ENCODE measurements at places on chromosomes 7 and 10.

- DNase-seq: no peak
Observed at GRCh38 chr10:86446987-86447386, 74.6 kb downstream of the WAPL start.

DNA sequence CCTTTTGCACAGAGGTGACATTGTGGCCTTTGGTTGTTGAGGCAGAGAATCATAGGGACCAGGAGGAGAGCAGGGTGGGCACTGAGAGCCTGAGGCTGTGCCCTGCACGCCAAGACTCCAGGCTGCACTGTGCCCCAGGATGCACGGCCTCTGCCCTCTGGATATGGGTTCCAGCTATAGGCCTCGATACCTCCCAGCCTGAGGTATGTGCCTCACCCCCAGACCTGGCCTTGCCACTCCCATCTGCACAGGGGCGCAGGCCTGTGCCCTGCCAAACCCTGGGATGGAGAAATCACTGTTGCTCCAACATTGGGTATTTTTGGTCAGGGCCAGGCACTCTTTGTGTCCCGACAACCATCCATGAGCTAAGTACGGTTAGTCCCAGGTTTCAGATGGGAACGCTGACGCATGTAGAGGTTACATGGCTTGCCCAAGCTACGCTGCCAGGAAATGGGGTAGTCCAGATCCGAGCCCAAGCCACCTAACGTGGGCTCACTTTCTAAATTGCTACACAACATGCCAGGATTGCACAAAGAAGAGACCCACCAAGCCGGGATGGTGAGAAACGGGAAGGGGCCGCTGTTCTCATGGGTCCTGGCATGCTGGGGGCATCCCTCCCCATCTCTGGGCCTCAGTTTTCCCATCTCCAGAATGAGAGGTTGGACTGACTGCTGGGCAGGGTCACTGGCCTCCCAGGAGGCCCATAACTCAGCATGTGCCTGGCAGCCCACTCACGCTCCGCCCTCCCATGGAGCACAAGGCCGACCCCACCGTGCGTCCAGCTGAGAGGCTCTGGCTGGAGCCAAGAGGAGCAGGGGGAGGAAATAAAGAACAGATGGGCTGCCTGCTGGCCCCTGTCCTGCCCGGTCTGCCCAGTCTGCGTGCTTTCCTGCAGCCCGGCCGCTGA lies 44.2 kb downstream of the ZCCHC24 start:
- no peak for DNase-seq

DNA sequence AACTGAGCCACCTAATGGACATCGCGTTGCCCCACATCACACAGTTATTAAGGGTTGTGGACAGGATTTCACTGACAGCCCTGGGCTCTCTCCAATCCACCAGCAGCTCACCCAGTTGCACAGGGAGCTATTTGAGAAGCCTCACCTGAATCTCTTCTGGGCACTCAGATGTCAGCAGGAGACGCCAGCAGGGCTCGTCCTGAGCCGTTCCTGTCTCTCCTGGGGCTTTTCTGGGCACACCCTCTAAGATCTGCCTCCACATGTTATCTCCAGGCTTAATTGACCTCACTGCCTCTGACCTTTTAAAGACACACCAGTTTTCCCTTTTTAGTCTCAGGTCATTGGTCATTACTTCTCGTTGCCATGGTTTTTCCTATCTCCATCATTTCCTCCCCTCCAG lies 63.0 kb downstream of the GRID1 start:
- no peak for DNase-seq

DNA sequence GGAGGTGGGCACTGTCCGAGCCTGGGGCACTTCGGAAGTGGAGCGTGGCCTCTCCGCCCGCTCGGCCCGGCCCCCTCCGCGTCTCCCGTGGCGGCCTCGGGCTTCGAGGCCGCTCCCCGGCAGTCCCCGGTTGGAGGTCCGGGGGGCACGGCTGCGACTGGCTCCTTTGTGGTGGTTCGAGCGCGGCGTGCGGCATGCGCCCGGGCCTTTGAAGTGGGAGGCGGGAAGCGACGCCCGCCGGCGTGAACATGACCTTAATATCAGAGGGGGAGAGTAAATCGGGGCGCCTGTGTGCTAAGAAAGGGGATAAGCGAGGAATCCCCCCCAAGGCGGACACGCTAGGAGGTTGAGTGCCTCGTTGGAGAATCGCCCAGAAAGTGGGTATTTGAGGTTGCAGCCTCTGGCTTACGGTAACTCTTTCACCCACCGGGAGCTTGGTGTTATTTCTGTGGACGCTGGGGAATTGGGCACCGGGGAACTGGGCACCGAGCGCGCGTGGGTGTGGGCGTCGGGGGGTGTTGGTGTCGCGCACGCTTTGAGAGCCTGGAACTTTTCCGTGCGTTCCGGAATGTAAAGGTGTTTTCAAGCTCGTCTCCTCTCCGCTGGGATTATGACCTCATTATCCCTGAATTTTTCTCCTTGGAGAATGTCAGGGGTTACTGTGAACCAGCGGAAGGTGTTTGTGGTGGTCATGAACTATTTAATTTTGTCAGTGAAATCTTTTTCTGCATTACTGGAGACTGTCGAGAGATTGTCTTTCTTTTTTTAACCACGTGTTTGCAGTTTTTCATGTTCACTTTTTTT lies 660 bp downstream of the SUV39H2 start:
- DNase-seq: peak; percentile 0

DNA sequence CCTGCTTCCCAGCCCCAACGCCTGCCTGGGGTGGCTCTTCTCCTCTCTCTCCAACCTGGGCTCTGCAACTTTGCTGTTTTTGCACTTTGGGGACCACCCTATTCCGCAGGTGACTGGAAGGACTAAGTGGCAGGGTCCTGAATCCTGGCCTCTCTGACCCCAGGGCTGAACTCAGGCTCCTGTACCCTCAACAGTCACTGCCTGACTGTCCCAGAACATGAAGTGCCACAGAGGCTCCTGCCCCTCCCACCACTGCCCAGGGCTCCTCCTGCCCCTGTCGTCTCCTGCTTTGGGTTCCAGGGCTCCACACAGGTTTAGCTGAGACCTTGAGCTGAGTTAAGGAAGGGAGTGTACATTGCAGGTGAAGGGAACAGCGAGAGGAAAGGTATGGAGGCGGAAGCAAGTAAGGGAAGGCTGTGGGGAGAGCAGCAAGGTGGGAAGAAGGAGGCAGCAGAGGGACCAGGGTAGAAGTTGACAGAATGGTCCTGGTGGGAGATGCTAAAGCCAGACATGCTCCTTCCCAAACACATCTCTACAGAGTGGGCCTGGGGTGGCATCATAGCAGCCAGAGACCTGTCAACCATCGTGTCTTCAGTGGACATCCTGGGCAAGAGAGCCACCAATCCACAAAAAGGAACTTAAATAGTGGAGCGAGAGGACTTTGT lies 5.7 kb upstream of the GRID1 start:
- no peak for DNase-seq

GRCh38 chr7:55170335-55171069 lies 151.7 kb downstream of the EGFR start:
- no peak for DNase-seq

DNA sequence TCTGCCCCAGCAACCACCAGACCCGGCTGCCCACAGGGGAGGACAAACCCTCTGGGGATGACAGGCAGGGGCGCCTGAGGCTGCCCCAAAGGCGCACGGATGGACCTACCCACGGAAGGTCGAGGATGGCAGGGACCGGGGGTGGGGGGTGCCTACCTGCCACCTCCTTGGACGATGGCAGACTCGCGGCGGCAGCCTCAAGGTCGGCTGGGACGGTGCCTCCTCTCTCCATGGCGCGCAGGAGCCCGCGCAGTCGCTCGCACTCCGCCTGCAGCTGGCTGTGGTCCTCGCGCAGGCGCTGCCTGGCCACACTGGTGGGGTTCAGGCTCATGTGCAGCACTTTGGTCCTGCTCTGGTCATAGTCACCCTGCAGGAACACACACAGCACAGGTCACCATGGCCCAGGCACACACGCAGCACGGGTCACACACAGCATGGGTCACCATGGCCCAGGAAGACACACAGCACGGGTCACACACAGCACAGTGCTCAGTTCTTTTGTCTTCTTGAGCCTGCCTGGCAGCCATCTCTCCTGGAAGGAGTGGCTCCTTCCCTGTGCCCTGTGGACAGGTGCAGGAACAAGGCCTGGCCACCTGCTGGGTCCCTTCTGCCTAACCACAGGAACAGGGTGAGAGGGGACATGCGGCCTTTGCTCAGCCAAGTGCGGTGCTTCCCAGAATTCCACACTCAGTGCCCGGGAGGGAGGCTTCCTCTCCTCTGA lies 266.6 kb downstream of the ELFN1 start:
- DNase-seq: no peak

DNA sequence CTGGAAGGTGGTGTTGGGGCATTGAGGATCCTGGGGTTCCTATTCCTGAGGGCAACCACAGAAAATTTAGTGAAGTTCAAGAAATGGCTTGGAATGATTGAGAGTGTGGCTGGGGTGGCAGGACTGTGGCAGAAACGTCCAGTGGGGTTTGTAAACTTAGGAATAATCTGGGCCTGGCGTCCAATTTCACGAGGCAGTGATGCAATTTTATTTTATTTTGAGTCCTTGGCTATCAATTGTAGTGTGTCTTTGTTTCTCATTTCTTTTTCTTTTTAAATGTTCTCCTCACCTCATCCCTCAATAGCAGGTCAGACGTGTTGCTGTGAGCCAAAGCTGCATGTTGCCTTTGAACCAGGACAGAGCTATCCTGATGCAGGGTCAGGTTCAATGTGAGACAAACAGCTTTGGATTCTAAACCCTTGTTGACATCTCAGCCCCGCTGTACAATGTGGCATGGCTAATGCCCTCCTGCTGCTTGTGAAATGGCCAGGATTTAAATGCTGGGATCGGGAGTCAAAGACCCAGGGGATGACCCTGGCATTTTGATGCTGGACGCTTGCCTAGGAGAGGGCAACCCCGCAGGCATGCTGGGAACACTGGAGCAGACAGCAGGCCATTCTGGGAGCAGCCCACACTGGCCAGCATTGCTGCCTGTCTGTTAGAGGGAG lies 64.8 kb downstream of the RBM20 start:
- no peak for DNase-seq

GRCh38 chr10:37703114-37703513 lies 154.3 kb downstream of the ZNF248 start:
- no peak for DNase-seq

DNA sequence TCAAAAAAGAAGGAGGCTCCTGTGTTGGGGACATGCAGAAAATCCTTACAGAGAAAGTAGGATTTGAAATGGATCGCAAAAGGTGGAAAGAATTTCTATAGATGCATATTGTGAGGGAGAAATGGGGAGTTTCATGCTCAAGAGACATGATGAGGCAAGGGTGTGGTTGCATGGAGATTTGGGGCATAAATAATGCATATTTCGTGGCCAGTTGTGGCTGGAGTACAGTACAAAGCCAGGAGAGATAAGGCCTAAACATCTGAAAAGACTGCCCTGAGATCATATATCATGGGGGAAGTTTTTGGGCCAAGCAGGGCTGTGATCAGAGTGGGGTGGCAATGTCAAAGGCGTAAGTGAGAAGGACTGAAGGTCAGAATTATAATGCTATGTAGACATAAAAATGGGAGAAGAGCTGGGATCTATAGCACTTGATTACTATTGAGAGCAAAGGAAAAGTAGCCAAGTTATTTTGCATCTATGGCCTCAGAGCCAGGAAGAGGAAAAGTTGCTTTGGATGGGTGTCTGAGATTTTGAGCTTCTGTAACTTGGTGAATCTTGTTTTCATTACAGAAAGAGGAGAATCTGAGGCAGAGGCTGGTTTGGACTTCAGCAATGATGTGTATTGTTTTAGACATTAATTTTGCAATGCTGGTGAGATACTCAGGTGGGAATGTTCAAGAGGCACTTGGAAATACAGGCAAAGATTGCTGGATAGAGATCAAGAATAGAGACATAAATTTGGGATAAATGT lies 166.6 kb downstream of the INHBA start:
- DNase-seq: no peak

GRCh38 chr7:22286436-22286835 lies 70.5 kb downstream of the RAPGEF5 start:
- no peak for DNase-seq

DNA sequence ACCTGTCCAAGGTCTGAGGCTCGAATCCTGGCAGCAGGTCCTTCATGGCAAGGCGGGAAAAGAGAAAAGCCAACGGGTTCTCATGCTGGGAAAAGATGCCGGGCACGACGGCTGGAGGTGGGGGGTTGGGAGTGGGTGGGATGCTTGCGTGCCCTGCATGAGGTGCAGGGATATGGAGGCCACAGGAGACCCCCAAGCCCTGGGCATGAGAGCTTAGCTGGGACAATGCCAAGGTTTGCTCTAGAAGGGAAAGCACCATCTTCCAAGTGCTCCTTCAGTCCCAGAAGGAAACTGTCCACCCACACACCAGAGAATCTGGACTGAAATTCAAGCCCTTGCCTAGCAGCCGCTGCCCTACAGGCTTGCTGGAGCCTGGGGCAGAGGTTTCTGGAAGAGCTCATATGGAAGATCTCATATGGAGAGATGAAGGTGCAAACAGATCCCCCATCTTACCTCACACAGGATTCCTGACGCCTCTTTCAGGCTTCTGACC lies 64.3 kb downstream of the ZRANB1 start:
- no peak for DNase-seq

DNA sequence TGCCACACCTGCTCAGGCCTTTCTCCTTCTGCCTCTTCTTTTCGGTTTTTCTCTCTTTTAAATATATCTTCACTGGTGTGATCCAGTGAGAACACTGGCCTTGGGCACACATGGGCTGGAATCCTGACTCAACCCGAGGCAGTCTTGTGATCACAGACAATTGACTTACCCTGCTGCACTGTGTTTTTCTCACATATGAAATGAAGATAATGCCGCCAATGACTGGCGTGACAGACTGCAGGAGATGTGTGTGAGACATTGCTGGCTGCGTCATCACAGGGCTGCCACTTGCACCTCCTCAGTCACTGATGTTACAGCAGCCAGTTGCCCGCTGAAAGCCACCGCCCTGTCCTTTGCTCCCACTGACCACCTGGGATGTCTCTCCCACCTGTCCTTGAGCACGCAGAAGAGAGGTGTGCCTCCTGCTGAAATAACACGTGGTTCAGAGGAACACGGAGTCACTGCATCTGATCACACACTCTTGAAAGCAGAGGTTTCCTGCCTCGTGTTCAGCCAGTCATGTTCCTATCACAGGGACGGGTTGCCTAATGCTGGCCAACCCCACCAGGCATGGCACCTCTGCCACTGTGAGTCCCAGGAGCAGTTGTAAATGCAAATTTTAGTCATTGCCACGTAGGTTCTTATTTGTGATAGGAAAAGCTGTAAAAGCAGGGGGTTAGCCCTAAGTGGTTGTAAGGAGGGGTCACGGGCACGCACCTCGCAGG lies 124.6 kb upstream of the LANCL2 start:
- DNase-seq: no peak

All from activated naive CD8-positive, alpha-beta T cell treated with anti-CD3 and anti-CD28 coated beads, Interleukin-2, amount 50 U/mL, for 16 hours (primary cell).